Transverse colon (tissue), 4 donors: ENCODE measurements at places on chromosomes 1 and 21. TPM values are rescaled to one million over a fixed set of nuclear protein-coding genes. Genes with fewer than 3 reads are reported as not detected.

The PRDM16 gene
- not detected for total RNA-seq

DNA sequence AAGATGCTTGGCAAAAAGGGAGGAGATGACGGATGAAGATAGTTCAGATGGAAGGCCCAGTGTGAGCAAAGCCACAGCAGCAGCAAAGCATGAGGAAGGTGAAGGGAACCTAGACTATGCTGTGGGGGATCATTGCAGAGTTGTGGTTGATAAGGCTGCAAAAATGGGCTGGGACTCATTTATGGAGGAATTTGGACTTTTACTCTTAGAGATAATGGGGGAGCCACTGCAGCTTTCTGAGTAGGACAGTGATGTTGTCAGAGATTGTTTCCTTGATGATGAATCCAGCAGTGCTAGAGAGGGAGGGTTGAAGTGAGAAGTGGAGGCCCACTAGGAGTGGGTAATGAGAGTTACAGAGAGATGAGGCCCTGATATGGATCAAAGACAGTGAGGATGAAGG lies 2.1 kb upstream of the C8A start:
- H3K4me3 ChIP-seq, result no peak overlapping the region
- H3K4me1 ChIP-seq, result no peaks in the 10 kb centered on the region
- no peaks in the 10 kb centered on the region for H3K27me3 ChIP-seq
- DNase-seq, result no peak

DNA sequence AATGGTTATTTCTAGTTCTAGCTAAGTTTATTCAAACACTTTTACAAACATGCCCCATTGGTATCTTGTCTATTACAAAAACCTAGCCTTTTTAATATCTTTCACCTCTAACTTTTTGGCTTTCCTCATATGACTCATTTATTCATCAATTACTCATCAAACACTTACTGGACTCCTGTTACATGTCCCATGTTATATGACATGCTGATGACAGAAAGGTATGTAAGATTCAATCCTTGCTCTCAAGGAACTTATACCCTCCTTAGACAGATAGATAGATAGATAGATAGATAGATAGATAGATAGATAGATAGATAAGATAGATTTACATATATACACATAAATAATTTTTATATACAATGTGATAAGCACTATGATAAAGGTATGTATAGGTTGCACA lies 33.9 kb upstream of the INSL5 start:
- no peak overlapping the region for H3K4me3 ChIP-seq
- H3K27ac ChIP-seq, result no peak overlapping the region
- no peaks in the 10 kb centered on the region for H3K36me3 ChIP-seq
- H3K4me1 ChIP-seq, result no peaks in the 10 kb centered on the region
- DNase-seq, result no peak
- H3K27me3 ChIP-seq, result no peaks in the 10 kb centered on the region

- H3K4me1 ChIP-seq, result no peaks in the 10 kb centered on the region
- H3K36me3 ChIP-seq, result no peaks in the 10 kb centered on the region
- no peak overlapping the region for H3K27ac ChIP-seq
- no peak for DNase-seq
These were observed 138.1 kb downstream of the TPR start for GRCh38 chr1:186236921-186237320.

- no peaks in the 10 kb centered on the region for H3K36me3 ChIP-seq
- peak overlapping the region; percentile 85 for H3K4me3 ChIP-seq
- DNase-seq, result peak; percentile 42
- peak overlapping the region; percentile 96 for H3K27ac ChIP-seq
These were observed 1.2 kb downstream of the DHRS3 start for GRCh38 chr1:12616709-12617373.

The ARMH1 gene
- total RNA-seq, result not detected

GRCh38 chr1:168498159-168498631 lies 45.6 kb downstream of the XCL2 start:
- peaks cover 34% of the 10 kb centered on the region for H3K4me1 ChIP-seq
- H3K27ac ChIP-seq, result peak overlapping the region; percentile 45
- no peak for DNase-seq

The DFFA gene
- total RNA-seq, result 18.4 TPM

The CD244 gene
- 0.48 TPM for total RNA-seq

DNA sequence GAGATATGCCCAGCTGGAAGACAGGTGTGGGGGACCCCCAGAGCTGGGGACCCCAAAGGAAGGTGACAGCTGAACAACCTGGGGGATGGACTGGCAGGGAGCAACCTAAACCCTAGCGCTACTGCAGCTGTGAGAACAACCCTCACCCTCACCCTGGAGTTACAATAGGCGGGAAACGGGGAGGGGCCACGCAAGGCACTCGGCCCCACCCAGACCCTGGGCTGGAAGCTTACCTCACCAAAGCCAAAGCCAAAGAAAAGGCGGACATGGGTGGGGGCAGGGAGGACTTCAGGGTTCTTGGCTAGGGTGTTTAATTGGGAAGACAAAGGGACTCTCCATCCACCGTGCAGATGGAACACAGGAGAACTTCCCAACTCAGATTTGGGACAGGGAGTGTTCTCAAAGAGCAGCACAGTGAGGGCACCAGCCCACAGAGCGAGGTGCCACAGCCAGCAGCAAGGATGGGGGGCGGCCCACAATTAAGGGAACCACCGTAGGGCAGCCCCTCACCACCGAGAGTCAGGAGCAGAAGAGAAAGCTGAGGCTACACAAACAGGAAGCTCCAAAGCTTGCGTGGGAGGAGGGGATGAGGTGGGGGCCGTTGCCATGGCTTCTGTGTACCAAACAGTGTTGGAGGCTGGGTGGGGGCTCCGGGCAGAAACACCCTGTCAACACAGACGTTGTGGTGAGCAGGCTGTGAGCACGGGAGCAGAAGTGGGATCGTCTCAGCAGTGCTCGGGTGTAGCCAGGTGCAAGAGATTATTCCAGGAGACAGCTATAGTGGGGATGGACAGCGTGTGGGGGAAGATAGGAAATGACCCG lies 1.9 kb downstream of the TAGLN2 start:
- DNase-seq, result peak; percentile 92
- peak overlapping the region; percentile 87 for H3K4me3 ChIP-seq
- H3K27ac ChIP-seq, result peak overlapping the region; percentile 91

The EBNA1BP2 gene
- total RNA-seq, result 35.5 TPM

The ADSS2 gene
- 37.0 TPM for total RNA-seq
